ENCODE measurements at places on chromosomes 12 and 14.

DNA sequence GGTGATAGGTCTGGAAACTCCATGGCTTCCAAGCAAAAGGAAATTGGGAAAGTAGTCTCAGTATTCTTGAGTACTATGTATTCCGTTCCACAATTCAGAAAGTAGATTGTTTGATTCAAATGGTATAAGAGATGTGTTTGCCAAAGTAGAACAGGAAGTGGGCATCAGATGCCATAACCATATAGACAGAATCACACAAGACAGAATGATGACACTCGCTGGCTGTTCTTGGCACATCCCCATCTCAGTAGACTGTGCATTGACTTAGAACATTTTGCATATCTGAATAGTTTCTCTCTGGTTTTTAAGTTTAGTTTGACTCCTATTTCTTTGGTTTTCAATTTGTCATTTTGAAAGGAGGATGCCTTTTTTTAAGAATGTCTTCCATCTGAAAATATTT is 221.1 kb upstream of the RGS6 start:
- no peak for DNase-seq

GRCh38 chr14:88166616-88167015 is 156.5 kb downstream of the KCNK10 start:
- DNase-seq, result no peak

DNA sequence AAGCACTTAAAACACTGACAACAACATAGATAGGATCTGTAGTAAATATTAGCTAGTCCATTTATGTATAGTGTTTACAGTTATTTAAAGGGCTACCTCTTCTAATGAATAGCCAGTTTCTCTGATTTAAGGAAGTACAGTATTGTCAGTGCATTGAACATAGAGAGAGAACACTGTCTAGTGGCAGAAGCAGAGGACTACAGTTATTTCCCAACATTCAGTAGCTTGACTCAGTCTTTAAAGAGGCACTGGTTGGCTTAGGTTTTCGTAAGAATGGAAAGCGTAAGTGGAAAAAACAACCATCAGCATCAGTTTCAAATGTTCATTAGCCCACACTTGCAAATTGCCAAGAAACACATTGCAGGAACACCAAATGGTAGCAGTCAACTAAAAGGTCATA is 125.0 kb upstream of the HMGA2 start:
- no peak for DNase-seq

DNA sequence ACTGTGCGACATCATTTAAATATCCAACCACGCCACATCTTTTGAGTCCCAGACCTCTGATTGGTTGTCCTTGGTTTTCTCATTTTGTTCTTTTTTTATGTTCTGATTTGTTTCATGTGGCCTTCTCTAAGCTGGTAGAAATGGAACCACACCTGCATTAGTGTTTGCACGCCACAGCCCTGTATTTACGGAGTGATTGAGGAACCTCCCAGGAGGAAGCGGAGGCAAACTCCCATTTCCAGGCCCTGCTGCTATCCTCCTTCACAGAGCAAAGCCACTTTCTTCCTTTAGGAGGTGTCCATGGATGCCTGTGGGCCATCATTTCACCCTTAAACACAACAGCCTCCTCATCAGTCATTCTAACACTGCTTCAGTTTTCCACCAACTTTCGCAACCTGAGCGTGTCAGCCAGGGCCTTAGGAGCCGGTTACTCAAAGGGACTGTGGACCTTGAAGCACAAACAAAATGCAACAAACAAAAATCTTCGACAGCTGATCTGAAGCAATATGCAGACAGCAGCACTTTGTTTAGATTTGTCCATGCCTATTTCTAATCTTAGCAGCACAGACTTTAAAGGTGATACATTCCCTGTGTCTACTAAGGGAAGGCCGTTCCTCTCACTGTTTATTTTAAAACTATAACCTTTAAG is 1258.1 kb upstream of the TMEM132C start:
- DNase-seq, result no peak

DNA sequence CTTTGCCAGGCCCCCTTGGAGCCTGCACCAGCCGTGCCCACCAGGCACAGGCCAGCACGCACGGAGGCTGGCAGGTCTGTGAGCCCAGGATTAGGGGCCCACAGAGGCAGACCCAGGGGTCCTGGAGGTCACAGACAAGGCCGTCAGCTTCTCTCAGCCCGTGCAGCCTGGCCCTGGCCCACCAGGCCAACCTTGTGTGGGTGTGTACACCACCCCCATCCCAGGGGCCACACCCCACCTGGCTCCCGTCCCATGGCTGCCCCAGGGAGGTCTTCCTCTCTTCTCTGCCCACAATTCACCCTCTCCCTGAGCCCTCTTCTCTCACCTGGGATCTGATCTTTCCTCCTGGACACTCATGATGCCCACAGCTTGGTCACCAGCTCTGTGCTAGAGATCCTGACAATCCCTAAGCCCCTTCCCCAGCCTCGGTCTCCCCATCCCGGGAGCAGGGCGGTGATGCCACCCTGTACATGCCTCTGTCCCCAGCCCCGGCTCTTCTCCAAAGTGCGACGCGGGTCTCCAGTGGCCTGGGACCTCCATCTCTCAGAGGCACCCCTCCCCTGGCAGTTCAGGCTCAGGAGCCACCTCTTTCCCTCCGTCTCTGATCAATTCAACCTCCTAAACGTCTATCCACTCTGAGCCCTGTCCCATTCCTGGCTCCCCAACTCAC is 31.1 kb upstream of the GPR132 start:
- no peak for DNase-seq

GRCh38 chr12:57473392-57473791 is 6.3 kb downstream of the ARHGAP9 start:
- DNase-seq, result no peak

DNA sequence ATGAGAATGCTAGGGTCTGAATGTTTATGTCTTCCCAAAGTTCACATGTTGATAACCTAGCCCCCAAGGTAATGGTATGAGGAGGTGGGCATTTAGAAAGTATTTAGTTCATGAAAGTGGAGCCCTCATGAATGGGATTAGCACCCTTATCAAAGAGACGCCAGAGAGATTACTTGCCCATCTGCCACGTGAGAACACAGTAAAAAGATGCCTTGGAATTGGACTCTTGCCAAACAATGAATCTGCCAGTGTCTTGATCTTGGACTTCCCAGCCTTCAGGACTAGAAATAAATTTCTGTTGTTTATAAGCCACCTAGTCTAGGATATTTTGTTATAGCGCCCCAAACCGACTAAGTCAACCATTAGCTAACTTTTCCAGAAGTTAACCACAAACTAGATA is 92.0 kb upstream of the SLC38A4 start:
- no peak for DNase-seq

GRCh38 chr12:105363890-105364289 is 33.4 kb downstream of the C12orf75 start:
- DNase-seq, result no peak

DNA sequence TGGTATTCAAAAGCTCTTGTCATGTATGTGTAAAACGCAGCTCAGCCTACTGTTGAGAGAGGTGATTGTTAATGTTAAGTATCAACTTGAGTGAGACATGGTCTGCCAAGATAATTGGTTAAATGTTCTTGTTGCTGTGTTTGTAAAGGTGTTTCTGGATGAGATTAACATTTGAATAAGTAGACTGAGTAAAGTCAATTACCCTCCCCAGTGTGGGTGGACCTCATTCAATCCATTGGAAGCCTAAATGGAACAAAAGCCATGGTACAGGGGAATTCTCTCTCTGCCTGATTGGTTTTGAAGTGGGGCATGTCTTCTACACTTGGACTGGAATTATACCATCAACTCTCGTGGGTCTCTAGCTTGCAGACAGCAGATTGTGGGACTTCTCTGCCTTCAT is 63.8 kb upstream of the RERGL start:
- no peak for DNase-seq
